Putamen (tissue), 1 donor: ENCODE measurements at places on chromosomes 6 and 20.

DNA sequence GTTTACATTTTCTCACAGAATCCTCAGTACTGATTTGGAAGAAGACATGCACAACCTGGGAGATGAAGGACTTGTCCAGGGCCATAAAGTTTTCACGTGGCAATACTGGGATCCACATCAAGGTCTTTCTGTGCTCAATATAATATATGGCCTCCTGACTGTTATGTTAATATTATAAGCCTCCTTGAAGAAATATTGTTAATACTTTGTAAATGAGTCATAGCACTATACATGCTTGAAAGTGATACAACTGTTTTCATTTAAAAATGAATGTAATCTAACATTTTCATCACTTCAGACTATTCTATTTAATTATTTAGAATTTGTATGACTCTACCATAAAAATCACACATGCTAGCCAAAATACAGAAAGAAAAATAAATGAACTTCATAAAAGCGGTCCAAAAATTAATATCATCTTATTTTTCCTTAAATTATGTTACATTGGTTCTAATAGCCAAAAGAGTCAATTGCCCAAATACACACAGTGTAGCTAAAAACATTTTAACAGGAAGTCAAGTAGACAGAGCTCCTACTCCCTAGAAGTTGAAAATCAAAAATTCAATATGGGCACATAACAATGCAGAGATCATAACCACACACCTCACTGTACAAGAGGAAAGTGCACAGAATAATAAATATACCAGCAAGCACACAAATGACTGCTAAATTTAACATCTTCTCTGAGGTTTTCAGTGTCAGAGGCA is 188.0 kb upstream of the HDDC2 start:
- DNase-seq, result no peak

DNA sequence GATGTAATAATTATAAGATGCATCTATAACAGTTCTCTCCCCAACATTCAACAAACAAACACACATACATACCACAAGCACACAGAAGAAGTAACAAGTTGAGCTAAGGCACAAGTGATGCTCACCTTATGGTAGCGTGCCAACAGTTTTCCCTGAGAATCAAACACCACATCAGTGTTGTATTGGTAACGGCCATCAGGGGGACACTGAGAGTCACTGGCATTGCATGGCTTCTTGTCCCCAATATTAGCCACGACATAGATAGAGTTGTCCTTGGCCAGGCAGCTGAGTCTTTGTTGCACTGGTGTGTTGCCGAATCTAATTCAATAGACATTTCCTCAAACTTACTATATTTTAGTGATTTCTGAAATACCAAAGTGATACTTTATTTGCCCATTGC is 14.8 kb upstream of the VNN1 start:
- no peak for DNase-seq

DNA sequence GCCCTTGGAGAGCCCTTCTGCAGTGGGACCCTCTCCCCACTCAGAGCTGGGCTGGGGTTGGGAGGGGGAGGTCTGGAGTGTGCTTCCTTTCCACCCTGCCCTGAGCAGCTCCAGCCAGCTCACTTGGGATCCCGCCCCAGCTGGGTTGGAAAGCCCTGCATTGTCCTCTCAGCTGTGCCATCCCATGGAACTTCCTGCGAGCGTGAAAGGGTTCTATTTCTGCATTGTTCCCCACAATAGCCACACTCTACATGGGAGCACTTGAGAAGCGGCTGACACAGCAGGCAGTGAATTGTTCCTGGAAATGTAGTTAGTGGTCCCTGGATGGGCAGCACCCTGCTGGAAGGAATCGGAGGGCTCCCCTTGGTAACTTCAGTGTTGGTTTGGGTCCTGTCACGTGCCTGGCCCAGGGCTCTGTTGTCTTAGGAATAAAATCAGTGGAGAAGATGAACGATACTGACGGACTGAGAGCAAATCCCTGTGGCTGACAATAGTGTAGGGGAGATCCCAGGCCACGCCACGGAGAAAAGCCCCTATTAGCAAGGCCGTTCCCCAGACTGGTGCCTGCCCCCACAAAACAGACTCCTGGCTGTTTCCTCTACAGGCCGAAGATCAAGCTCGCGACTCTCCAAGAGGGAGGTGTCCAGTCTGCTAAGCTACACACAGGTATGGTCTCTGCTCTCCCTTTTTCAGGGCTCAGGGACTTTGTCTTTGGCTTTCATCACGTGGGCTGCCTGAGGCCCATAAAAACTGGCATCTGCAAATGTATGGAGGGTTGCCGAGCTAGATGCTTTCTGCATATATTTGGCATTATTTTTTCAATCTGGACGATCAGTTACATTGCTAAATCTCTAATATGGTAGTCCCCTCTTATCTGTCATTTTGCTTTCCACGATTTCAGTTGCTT is 18.8 kb downstream of the DNMT3B start:
- DNase-seq, result peak; percentile 67

DNA sequence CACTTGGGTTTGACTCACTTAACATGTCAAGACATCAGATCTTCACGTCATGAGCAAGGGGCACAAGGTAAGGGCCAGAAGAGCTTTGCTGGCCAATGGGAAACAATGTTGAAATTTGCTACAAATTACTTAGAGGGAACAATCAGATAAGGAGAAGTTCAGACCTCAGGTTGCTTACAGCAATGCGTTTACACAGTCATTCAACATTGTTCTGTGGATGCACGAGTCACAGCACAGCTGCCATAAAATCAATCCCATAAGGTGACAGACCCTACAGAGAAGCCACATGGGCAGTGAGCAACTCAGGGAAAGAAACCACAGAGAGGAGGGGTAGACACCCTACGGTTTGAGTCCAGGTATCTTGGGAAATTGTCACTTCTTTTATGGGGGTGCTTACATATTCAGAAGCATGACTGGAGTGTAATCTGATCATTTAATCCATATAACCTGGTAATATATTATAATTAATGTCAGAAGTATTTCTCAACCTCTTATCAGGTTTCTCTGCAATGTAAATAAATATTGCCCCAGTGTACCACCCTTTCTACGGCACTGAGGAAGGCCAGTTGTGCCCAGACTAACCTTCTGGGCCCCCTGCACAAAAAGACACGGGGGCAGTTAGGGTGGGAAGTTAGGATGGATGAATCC is 2.3 kb upstream of the SLC22A2 start:
- DNase-seq, result no peak

GRCh38 chr6:87716928-87717614 is 15.0 kb upstream of the AKIRIN2 start:
- DNase-seq, result no peak

DNA sequence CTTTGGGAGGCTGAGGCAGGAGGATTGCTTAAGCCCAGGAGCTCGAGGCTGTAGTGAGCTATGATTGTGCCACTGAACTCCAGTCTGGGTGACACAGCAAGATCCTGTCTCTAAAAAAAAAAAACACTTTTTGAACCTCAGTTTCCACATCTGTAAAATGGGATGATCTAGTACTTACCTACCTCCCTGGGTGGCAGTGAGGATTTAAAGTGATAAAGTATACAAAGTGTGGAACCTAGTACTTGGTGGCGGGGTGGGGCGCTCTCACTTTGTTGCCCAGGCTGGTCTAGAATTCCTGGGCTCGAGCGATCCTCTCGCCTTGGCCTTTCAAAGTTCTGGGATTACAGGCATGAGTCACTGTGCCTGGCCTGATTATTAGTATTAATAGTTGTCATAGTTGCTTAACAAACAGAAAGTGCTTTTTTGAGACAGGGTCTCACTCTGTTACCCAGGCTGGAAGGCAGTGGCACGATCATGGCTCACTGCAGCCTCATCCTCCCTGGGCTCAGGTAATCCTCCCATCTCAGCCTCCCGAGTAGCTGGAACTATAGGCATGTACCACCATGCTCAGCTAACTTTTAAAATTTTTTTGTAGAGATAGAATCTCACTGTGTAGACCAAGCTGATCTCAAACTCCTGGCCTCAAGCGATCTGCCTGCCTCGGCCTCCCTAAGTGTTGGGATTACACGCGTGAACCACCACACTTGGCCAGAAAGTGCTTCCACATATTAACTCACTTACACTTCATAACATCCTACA is 7.0 kb upstream of the PLTP start:
- DNase-seq, result no peak

DNA sequence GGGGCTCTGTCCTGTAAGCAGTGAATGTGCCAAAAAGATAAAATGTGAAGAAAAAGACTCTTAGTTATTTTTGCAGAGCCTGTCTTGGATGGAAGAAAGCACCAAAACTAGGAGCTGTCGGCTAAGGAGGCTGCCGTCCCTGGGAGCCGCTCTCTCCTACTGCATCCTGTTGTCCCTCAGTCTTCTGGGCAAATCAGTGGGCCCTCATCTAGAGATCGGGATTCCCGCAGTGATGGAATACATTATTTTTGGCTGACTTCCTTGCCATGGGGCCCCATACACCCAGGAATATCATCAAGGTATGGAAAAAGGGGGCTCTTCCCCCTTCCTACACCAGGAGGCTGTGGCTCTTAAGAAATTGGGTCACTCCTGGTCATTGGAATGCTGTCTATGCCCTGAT is 3.2 kb downstream of the TTLL2 start:
- DNase-seq, result no peak

DNA sequence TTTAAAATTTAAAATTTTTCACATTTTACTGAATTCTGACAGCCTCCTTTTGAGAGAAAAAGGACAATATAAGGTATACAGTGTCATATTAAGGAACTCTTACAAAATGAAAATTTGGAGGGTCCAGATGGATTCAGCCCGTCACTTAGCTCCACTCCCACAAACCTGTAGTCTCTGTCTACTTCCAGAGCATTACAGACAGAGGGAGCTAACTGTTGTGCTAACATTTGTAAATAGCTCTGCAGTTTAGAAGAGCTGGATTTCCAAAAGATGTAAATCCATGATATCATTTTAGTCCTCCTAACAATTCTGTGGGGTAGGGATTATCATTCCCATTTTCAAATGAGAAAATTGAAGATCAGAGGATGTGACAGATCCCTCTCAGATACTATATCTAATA is 16.1 kb upstream of the SERINC3 start:
- DNase-seq, result no peak

DNA sequence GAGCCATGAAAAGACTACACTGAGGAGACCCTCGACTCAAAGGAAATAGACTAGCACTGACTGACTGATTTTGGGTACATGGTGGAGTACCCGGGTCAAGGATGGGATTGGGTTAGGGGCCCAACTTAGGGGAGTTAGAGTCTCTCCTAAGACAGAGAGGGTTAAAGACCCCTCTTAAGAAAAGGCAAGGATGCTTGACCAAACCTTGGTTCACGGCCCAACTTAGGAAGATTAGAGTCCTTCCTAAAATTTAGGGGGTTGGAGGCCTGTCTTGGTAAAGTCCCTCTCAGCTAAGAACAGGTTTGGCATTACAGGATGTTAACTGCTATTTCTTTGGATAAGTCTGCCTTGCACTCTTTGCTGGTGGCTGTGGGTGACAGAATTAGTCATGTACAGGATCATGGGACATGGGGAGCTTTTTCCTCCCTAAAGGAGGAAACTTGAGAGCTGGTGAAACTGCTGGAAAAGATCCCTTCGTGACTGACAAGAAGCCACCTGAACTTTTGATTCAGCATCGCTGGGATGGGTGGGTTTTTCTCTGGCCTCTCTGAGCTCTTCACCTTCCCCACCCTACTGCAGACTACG is 12.3 kb upstream of the SLC22A16 start:
- DNase-seq, result no peak

DNA sequence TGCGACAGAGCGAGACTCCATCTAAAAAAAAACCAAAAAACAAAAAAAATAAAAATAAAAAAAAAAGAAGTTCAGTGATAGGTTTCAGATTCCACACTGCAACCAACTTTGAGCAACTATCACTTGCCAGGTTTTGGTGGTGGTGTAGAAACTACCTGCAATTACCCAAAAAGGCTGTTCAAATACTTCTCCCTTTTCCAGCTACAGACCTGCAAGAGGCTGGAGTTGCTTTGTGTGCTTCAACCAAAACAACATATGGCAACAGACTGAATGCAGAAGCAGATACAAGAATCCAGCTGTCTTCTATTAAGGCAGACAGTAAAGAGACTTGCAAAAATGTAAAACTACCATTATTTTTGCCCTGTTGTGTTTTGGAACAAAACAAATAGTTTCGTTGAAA is 9.3 kb upstream of the BCAS1 start:
- DNase-seq, result no peak

GRCh38 chr6:160996131-160996601 is 4.6 kb downstream of the MAP3K4 start:
- no peak for DNase-seq

- DNase-seq, result no peak
These were observed 104.4 kb downstream of the SYNE1 start for GRCh38 chr6:152532556-152533422.

- DNase-seq, result no peak
These were observed 727.6 kb downstream of the PTPRT start for GRCh38 chr20:42461965-42462593.

DNA sequence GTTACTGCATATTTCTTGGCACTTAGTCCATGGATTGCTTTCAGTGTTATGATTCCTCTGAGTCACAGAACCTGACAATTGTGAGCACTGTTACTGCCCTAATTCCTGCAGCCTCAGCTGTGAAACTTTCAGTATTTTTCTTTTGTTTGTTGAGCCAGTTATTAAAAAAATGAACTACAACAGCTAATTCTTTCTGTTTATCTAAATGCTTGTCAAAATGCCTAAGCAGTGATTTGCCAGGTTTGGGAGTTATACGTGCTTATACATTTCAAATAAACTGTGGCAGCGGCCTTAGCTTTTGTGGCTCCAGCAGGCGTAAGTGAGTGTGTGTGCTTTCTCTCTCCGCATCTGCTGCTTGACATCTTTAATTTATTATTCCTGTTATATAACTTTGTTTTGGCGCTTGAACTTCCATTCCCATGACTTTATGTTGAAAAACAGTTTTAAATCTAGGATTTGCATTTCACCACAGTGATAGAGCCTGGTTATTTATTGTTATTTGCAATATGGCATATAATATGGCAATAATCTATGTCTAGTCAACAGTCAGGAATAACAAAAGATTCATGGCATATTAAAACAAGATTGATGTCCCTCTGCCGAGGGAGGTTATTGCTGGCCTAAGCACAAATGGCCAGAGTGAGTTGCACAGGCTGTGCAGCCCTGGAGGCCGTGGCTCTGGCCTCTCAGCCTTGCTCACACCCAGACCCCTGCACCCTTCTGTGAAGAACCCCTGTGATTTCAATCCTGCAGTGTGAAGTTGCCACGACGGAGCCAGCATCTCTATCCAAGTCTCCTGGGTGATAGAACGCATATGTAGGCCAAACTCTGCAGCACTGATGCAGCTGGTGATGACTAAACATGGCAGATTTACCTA is 303.4 kb downstream of the THBS2 start:
- DNase-seq, result no peak

- DNase-seq, result no peak
These were observed 69.5 kb upstream of the EPB41L1 start for GRCh38 chr20:36084897-36085613.

- DNase-seq, result no peak
These were observed 22.1 kb downstream of the BMP5 start for GRCh38 chr6:55853008-55854001.

GRCh38 chr6:106782536-106783285 is 153.3 kb downstream of the QRSL1 start:
- no peak for DNase-seq
